ENCODE measurements at places on chromosomes 7 and 10.
A peak's percentile ranks its signal among the peaks of the same experiment; 100 is the strongest.

- DNase-seq = no peak
Observed at GRCh38 chr7:94525923-94526322, 16.3 kb downstream of the CASD1 start.

GRCh38 chr7:95905167-95905566 is 132.8 kb downstream of the DYNC1I1 start:
- DNase-seq = no peak

DNA sequence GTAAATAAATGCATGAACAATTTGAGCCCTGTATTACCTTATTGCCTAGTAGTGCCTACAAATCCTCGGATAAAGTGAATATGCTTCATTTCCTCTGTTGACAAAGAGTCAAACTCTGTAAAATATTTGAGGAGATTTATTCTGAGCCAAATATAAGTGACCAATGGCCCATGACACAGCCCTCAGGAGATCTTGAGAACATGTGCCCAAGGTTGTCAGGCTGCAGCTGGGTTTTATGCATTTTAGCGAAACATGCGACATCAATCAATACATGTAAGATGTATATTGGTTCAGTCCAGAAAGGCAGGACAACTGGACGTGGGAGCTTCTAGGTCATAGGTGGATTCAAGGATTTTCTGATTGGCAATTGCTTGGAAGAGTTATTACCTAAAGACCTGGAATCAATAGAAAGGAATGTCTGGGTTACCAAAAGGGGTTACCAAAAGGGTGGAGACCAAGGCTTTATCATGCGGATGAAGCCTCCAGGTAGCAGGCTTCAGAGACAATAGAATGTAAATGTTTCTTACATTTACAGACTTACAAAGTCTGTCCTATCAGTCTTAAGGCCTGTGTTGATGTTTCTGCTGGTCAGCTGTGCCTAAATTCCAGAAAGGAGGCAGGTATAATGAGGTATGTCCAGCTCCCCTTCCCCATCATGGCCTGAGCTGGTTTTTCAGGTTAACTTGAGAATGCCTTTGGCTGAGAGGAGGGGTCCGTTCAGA is 220.1 kb upstream of the FZD1 start:
- DNase-seq = no peak

GRCh38 chr10:60031664-60032063 is 125.3 kb upstream of the CCDC6 start:
- DNase-seq = no peak

GRCh38 chr7:108503112-108504026 is 22.6 kb downstream of the PNPLA8 start:
- DNase-seq = peak; percentile 69

Measured in naive B cell (primary cell).